ENCODE measurements at places on chromosomes 3 and 15.

DNA sequence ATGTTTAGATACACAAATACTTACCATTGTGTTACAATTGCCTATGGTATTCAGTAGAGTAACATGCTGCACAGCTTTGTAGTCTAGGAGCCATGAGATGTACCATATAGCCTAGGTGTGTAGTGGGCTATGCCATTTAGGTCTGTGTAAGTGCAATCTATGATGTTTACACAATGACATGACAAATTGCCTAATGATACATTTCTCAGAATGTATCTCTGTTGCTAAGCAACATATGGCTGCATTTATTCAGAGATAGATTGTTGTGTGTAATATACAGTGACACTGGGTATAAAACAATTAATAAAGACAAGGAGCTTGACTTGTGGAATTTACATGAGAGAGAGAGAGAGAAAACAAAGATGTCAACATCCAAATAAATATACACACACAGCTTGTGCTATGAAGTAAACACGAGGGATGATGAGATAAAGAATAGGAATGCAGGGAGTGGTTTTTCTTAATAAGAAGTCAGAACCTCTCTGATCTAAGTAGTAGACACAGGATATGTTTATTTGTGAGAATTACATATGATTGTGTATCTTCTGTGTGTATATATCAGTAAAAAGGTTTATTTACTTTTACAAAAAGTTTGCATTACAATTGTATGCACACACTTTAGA, 110.0 kb downstream of the KCNAB1 start:
- DNase-seq: no peak

- peak; percentile 63 for DNase-seq
These were observed 30.9 kb downstream of the CCNL1 start for GRCh38 chr3:157128771-157129681.

GRCh38 chr15:75694241-75695182, 18.1 kb downstream of the CSPG4 start:
- DNase-seq: peak; percentile 80

DNA sequence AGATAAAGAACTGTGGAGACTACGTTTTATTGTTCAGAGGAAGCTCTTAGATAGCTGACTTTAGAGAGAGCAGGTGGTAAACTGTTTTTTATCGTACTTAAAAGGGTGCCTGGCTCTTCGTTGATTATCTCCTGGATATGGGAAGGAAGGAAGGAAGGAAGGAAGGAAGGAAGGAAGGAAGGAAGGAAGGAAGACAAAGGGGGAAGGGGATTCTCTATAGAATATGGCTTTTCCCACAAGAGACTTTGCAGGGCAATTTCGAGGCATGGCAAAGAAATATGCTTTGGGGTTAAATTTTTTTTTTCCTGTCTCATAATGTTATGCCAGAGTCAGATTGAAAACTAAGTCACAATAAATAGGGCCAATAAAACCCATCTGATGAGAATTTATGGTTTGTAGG, 271.9 kb upstream of the POU1F1 start:
- no peak for DNase-seq

- DNase-seq: peak; percentile 16
These were observed 29.5 kb downstream of the LINS1 start for GRCh38 chr15:100572362-100572983.

GRCh38 chr3:33437556-33438283, 2.5 kb downstream of the UBP1 start:
- DNase-seq: peak; percentile 51
